ENCODE measurements at places on chromosomes 3 and 15.

- DNase-seq: peak; percentile 58
These were observed 165.1 kb downstream of the PPM1L start for GRCh38 chr3:160921020-160921635.

GRCh38 chr15:101121511-101122090 lies 130.2 kb downstream of the CHSY1 start:
- DNase-seq: peak; percentile 78

- DNase-seq: no peak
These were observed 364.0 kb downstream of the ZIC1 start for GRCh38 chr3:147773116-147773630.

DNA sequence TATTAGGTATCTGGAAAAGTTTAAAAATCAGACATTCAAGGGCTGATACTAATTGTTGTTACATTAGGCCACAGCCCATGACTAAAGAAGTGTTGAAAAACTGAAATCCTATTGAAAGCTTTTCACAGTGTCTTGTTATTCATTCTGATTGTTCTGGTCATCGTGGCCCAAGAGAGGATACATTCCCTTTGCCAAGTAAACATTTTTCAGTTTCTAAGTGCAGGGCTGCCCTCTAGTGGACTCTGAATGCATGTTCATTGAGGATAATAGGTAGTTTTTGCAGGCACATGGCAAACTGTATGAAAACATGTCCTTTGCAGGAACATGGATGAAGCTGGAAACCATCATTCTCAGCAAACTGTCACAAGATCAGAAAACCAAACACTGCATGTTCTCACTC lies 181.1 kb downstream of the MYRIP start:
- DNase-seq: peak; percentile 58

- peak; percentile 72 for DNase-seq
These were observed 194.2 kb downstream of the UACA start for GRCh38 chr15:70569091-70569713.

DNA sequence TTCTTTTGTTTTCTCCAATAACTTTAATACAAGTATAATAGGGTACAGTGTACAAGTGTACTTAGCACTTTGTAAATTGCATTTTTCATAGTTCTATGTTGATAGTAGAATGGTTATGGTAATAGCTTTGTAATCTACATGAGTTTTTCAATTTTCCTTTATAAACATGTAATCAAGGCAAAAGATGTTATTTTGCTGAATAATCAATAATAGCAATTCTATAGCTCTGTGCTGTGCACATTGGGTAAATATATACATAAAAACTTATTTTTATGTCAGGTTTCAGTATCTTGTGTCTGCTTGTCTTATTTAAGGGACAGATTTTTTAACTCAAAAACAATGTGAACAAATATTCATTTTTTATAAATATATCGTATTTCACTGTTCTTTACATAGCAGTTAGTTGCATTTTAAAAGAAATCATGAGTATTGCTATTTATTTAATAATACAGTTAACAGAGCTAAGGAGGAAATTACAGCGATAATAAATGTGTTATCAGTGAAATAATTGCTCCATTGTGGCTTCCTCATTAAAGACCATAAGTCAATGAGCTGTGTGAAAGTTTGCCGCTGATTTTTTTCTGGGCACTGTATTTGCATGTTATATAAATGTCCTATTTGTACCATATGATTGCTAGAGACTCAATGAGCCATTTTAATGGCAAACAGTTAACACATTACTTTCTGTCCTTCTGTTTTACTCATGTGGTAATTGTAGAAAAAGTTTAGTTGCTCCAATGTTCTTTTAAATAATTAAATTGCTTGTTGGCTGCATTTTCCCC lies 214.6 kb upstream of the STAC start:
- DNase-seq: no peak

- DNase-seq: no peak
These were observed 61.0 kb downstream of the SCN5A start for GRCh38 chr3:38588371-38588971.

DNA sequence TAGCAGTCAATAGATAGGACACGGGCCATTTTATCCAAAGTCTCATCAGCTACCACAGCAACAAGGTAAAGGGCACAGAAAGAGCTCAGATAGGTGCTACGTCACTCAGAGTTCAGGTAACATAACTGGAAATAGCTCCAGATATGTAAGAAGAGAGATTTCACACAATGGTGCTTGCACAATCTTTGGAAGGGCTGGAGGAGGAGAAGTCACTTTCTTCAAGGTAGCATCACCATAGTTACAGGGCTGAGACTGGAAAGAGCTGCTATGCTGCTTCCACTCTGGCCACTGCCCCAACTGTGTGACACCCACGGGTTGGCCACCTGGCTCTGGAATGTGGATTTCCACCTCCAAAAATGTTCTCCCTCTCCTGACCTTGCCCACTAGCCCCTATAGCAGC lies 448.8 kb upstream of the THBS1 start:
- DNase-seq: no peak

- peak; percentile 11 for DNase-seq
These were observed 2.0 kb upstream of the RAB11A start for GRCh38 chr15:65867244-65867643.

DNA sequence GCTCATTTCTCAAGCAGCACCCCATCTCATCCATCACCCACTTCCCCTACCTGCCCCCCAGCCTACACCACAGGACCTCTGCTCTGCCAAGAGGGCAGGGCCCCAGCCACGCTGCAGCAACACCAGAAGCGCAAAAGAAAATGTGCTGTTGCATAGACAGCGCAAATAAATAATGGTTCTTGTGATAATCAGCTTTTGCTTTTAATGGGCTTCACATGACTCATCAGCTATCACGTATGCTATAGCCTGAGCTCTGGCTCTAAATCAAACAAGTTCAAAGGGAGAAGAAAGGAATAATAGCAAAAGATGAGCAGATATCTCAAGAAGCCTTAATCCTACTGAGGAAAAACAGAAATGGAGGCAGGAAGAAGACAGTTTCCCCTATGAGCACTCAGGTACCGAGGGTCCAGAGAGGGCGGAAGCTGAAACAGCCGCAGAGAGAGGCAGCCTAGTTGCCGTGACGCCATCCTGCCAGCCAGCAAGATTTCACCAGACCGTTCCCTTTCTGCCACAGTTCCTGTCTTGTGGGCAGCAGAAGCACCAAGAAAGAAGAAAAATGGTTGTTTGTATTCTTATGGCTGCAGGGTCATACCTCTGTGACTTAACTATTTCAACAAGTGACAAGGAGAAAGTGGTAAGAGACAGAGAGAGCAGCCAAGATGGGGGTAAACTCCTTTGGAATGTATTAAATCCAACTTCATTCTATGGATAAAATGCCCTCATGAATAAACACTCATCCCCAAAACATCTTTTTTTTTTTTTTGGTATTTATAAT lies 22.0 kb downstream of the RAB27A start:
- peak; percentile 61 for DNase-seq

DNA sequence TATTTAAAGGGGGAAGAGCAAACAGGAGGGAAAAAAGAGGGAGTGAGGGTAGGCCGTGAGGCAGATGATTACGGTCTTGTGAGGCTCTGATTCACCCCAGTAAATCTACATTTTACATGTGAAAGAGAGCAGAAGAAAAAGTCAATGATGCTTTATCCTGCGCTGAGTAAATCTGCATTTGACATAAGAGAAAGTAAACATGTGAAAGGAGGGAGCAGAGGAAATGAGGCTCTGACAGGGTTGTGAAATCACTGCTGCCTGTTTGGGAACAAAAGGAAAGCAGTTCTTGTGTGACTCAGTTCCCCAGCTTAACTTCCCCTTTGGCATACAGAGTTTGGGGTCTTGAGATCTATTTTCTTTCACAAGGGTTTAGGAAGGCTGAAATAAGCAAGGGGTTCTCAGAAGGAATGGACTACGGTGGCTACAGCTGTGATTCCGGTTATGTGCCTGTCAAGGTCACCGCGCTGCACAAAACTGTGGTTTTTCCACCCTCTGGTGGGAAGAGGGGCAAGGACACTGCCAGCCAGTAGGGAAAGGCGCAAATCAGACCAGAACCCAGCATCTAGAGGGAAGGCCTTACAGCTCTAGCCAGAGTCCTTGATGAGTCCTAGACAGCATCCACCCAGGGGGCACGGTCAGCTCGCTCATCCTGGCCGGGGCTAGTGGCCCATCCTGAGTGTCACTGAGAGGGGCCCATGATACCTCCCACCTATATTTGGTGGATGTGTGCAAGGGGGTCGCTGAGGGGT lies 18.9 kb upstream of the HCN4 start:
- DNase-seq: peak; percentile 85

DNA sequence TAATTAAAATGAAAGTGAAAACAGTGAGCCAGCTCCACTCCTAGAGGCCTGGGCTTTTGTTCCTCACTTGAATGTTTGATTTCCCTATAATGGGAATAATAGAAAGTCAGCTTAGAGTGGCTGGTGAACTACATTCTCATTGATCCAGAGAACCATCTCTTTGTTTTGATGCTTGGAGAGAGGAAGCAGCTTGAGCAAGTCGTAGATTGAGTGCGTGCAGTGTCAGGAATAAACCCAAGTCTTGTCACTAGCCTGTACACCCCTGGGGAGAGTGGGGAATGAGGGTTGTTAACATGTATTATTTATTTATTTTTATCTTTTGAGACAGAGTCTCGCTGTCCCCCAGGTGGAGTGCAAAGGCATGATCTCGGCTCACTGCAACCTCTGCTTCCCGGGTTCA lies 885 bp upstream of the LSG1 start:
- no peak for DNase-seq

DNA sequence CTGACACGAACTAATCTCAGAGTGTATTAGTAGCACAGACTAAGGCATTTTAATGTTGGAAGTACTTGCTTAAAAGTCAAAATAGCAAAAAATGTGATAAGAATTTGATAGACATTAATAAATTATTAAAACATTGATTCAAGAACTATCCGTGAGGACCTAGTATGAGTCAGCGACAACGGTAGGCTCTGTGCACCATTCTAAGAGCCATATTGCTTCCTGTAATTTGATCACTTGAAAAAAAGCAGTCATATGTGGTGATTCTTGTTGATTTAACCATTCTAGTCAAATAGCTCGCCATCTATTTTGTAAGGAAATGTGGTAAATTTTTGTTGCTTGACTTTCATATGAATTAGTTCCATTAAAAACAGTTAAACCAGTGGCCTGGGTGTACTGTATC lies 534.9 kb upstream of the ARRDC4 start:
- DNase-seq: no peak

DNA sequence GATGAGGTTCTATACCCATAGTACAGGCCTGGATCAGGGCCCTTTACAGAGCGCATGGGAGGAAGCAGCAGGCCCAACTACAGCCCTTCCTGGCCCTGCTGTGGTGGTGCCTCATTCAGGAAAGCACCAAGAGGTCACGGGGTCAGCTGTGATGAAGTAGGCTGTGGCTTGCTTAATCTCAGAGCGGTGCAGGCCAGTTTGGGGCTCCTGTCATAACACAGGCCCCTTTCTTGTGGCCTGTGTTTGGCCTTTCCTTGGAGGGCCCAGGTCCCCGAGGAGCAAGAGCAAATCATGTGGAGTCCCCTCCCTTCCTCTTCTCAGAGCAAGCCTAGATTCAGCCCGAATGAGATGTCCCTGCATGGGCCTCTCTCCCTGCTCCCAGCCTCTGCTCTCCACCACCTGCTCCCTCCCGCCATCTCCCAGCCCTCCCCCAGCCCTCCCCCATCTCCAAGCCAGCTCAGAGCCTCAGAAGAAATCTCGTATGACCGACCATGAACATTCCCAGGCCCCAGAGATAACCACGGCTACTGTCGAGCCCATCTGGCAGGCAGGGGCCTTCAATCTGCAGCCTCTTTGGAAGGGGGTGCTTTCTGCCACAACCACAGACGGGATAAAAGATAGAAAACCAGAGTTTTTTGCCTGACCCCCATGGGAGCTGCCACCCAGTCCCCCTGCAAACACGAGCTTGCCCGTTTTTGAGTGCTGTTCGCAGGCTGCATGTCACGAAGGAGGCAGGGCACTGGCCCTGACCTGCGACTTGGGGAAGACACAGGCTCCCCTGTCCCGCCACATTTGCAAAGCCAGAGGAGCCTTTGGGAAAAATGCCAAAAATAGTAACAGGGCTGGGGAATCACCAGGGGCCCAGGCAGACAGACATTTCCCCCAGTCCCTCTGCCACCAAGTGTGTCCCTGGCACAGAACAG lies 32.3 kb upstream of the DUSP7 start:
- DNase-seq: peak; percentile 88

DNA sequence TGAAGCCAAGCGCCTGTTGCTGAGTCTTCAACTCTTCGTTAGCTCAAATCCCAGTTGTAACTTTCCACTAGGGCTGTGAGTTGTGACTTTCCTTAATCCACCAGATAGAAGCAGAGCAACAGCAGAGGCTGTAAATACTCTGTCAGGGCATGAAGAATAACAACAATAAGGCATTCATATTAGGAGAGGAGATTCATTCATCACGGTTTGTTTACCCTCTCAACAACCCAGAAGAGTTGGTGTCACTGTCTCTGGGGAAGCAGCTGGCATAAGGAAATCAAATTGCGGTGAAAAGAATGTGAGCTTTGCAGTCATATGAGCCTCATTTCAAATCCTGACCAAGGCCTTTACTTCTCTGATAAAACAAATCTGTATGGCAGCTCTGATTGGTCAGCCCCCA lies 184.8 kb downstream of the SHQ1 start:
- no peak for DNase-seq

DNA sequence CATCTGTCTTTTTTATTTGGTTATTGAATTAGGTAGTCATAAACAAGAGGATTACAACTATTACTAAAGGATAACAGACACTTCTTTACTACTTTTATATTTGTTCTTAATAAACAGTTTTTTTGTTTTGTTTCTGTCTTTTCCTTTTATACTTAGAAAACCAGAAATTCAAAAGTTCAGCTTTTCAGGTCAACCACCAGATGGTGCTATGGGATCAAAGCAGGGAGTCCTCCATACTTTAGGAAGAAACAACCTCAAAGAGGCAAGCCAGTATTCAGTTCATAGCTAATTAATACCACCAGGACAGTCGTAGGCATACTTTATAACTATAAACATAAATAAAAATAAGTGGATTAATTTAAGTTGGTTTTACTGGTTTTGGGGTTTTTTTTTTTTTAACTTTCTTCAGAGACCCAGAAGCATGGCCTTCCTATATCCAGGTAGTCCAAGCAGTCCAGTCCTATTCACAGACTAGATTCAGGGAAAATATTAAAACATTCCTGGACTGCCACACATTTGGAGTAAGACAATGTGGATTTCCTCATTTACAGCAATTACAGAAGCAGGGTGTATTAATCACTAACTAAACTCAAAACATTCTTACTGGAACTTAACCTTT lies 16.0 kb upstream of the EID1 start:
- DNase-seq: peak; percentile 72

DNA sequence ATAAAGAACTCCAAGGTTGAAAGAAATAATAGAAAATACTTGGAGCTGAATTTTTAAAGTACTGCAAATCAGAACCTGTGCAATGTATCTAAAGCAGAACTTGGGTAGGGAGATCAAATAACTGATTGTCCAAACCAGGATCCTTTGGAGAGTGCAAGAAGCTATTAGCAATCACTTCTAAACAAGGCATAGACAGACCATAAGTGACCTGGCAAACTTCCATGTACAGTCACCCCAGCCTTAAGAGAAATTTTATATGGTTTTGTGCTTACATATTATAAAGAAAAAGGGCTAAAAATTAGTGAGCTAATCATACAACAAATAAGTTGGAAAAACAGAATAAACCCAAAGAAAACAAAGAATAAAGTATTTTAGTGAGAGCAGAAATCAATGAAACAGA lies 35.2 kb downstream of the ETV5 start:
- peak; percentile 59 for DNase-seq

GRCh38 chr15:93719921-93720351 lies 511.4 kb upstream of the MCTP2 start:
- DNase-seq: no peak
